ENCODE measurements at places on chromosomes 2 and 18.

GRCh38 chr2:75200140-75201096, 1.1 kb upstream of the TACR1 start:
- peak overlapping the region; percentile 45 for H3K4me3 ChIP-seq
- H3K36me3 ChIP-seq: no peaks in the 10 kb centered on the region
- no peak overlapping the region for H3K27ac ChIP-seq

DNA sequence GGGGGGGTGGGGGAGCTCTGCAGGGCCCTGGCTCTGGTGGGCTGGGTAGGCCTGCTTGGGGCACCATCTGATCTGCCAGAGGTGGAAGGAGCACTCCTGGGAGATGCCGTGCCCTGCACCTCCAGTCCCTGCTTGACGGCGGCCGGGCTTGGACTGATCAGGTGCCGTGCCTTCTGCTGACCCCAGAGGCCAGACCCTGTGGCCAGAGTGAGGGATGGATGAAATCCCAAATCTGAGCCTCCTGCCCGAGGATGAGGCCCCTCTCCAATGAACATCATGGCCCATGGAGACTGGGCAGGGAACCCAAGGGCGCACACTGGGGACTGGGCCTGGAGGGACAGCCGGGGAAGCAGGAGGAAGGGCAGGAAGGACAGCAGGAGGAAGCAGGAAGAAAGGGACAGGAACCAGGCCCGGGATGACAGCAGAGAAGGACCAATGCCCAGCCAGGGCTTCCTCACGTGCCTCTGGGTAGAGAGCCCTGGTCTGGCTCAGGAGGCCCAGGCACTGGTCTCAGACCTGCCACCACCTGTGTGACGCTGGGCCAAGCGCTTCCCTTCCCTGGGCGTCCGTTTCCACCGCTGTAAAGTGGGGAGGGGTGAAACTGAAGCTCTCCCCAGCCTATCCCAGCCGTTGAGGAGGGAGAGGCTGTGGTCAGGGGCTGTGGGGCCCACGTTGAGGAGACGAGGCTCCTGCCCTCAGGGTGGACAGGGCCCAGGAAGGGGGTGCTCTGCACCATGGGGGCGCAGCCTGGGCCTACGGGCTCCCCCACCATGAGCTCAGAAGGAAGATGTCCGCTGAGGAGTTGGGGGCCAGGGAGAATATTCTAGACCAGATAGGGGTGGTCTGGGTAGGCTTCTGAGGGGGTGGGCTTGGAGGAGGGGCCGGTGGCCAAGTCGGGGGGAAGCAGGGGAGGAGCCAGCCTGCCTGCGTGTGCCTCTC, 1.0 kb upstream of the GPR35 start:
- H3K27me3 ChIP-seq: no peaks in the 10 kb centered on the region
- H3K4me1 ChIP-seq: no peaks in the 10 kb centered on the region
- peak; percentile 61 for DNase-seq
- no peak overlapping the region for H3K27ac ChIP-seq

GRCh38 chr2:117851969-117852368, 37.5 kb downstream of the DDX18 start:
- no peak overlapping the region for H3K27ac ChIP-seq
- no peaks in the 10 kb centered on the region for H3K4me1 ChIP-seq
- no peak for DNase-seq
- H3K27me3 ChIP-seq: peaks cover 28% of the 10 kb centered on the region
- H3K36me3 ChIP-seq: no peaks in the 10 kb centered on the region
- H3K4me3 ChIP-seq: no peak overlapping the region

GRCh38 chr2:7835693-7836680, 845.9 kb upstream of the ID2 start:
- no peak overlapping the region for H3K4me3 ChIP-seq
- H3K36me3 ChIP-seq: no peaks in the 10 kb centered on the region
- DNase-seq: no peak
- no peaks in the 10 kb centered on the region for H3K27me3 ChIP-seq
- peaks cover 21% of the 10 kb centered on the region for H3K4me1 ChIP-seq
- no peak overlapping the region for H3K27ac ChIP-seq

DNA sequence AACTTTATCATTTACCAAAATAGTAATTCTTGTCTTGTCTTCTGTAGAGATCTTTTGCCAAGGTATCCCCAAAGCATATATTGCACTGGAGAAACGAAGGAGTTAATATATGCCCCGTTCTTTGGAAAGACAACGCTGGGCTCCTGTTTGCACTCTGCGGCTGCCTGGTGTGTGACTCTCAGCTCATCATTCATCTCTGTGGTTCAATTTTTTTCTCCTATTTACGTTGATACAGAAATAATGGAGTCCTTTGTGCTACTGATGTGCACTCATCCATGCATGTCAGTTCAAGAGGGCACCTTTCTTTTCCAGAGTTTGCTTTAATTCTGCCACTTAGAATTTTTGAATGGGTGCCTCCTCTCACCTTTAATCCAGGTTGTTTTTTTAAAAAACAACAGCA, 655.5 kb downstream of the DCDC2C start:
- no peaks in the 10 kb centered on the region for H3K4me1 ChIP-seq
- no peak overlapping the region for H3K4me3 ChIP-seq
- no peak for DNase-seq
- H3K27ac ChIP-seq: no peak overlapping the region
- no peaks in the 10 kb centered on the region for H3K36me3 ChIP-seq
- H3K27me3 ChIP-seq: no peaks in the 10 kb centered on the region

DNA sequence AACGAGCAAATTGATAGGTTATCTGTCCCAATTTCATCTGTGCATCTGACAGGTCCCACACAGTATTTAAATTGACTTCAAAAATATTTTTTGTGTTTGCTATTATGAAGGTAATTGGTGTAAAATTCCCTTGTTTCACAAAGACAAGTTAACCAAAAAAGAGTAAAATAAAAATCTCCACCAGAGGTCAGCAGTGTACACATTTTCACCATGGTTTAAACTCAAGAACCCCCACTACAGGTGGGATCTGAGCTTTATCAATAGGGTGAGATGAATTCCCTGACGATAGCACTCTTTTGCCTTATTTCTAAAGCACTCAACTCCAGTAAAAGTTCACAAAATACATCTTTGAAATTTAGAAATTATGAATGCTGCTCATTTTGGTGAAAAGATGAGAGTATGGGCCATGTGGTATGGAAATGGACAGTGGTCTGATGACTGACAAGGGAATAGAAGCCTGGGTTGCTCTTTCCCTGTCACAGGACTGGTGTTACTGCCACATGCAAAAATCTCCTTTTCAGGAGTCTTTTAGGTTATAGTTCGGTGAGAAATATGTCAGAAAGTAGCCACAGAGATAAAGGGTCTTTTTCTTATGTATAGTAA, 68.0 kb downstream of the SERPINB8 start:
- no peak for DNase-seq
- no peaks in the 10 kb centered on the region for H3K4me1 ChIP-seq
- H3K27me3 ChIP-seq: no peaks in the 10 kb centered on the region
- no peak overlapping the region for H3K27ac ChIP-seq

Data from sigmoid colon (tissue), 7 donors.